ENCODE measurements at places on chromosomes 3 and 15.
A peak's percentile ranks its signal among the peaks of the same experiment; 100 is the strongest.

DNA sequence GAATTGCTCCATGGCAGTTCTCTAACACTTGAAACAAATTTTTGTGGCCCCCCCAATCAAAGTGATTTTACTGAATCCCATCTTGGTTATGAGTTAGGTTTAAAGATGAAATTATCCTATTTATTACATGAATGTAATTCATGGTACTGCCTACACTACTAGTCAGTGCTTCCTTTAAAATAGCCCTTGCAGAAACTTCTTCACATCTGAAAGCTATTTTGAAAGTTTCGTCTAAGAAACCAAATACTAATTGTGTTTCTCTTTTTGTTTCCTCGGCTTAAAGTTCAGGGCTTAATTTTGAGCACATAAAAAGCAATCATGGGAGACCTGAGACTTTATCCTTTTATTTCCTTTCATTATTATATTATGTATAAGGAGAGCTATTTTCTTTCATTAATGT is 72.1 kb downstream of the PLOD2 start:
- no peak for DNase-seq

GRCh38 chr3:108602249-108602934 is 12.9 kb downstream of the DZIP3 start:
- no peak for DNase-seq

- DNase-seq: peak; percentile 86
Observed at GRCh38 chr3:8658306-8659212, 14.0 kb upstream of the SSUH2 start.

- DNase-seq: no peak
Observed at GRCh38 chr3:37580237-37580636, 281.4 kb upstream of the CTDSPL start.

GRCh38 chr3:138687236-138687635 is 78.7 kb downstream of the FAIM start:
- no peak for DNase-seq

Measured in astrocyte of the cerebellum (primary cell).